ENCODE measurements at places on chromosomes 3 and 15.

- DNase-seq = peak; percentile 32
Measured at GRCh38 chr15:90001062-90001682, at the start of gene ZNF710. Gene ZNF710, plus strand, starts transcription at chr15:90001324. Its CDS starts 65,814 bp downstream, at chr15:90067138.

- DNase-seq = no peak
Measured at GRCh38 chr3:126533506-126533905, 9.6 kb downstream of the CHST13 start.

GRCh38 chr3:196008387-196008786 is 73.5 kb downstream of the TFRC start:
- no peak for DNase-seq

GRCh38 chr3:193335031-193335430 is 43.5 kb downstream of the ATP13A5 start:
- no peak for DNase-seq

DNA sequence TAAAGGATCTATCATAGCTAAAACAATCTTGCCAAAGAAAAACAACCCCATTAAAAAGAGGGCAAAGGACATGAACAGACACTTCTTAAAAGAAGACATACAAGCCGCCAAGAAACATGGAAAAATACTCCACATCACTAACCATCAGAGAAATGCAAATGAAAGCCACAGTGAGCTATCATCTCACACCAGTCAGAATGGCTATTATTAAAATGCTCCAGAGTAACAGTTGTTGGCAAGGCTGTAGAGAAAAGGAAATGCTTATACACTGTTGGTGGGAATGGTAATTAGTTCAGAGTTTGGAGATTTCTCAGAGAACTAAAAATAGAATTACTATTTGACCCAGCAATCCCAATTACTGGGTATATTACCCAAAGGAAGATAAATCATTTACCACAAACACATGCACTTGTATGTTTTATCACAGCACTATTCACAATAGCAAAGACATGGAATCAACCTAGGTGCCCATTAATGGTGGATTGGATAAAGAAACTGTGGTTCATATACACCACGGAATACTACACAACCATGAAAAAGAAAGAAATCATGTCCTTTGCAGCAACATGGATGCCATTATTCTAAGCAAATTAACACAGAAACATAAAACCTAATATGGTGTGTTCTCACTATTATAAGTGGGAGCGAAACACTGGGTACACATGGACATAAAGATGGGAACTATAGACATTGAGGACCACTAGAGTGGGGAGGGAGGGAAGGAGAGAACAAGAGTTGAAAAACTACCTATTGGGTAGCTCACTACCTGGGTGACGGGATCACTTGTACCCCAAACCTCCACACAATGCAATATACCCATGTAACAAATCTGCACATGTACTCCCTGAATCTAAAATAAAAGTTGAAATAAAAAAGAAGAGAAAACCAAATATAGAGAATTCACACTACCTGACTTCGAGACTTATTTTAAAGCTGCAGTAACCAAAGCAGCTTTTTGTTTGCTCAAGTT is 32.6 kb downstream of the ITGA11 start:
- DNase-seq = no peak

DNA sequence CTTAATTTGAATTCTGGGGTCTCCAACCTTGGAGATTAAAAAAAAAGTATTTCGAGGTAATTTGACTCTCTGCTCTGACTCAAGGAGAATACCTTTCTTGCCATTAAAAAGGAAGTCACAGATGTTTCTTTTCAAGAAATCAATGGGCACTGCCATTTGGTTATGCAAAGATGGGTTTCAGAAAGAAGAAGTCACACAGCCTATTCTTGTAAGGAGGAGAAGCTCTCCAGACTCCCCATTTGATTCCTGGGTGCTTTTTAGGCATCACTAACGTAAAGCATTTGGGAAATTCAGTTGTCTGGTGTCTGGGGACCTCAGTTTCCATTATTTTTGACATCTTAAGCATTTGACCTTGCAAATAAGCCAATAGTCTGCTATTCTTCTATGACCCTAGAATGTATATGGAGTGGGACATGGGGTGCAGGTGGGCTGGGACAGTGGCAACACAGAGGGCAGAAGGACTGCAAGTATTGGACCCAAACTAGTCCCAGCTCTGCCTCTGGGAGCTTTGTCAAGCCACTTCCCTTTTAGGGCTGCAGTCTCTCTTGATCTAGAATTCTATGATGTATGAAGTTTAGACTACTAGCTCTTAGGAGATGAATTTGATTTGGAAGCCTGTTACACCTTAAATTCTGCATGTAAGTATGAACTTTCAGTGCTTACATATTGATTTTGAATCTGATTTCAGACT is 27.8 kb downstream of the IL5RA start:
- DNase-seq = no peak

- DNase-seq = no peak
Measured at GRCh38 chr3:127448161-127448561, 142.4 kb downstream of the TPRA1 start.

GRCh38 chr3:18144571-18144970 is 280.6 kb downstream of the SATB1 start:
- DNase-seq = no peak

- DNase-seq = no peak
Measured at GRCh38 chr15:85897895-85898717, 103.4 kb upstream of the KLHL25 start.

GRCh38 chr15:35720019-35720418 is 174.1 kb upstream of the DPH6 start:
- no peak for DNase-seq

All from SHP77 (cell line).